ENCODE measurements at places on chromosomes 12 and 14.

DNA sequence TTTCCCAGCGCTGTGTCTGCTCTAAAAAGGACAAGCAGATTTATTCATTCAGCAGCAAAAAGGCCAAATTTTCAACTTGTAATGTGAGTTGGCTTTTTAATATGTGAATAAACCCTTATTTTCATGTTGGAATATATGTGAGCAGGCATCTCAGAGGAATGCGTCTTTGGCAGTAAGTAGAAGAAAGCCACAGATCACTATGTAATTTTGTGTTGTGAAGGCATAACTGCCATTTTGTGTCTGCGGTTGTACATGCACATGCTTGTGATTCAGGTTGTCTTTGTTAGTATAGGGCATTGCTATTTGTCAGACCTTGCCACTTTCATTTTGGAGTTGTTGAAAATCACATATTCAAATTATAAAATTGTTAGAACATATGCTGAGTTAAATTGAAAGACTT, 398.8 kb upstream of the RGS6 start:
- no peak for DNase-seq

DNA sequence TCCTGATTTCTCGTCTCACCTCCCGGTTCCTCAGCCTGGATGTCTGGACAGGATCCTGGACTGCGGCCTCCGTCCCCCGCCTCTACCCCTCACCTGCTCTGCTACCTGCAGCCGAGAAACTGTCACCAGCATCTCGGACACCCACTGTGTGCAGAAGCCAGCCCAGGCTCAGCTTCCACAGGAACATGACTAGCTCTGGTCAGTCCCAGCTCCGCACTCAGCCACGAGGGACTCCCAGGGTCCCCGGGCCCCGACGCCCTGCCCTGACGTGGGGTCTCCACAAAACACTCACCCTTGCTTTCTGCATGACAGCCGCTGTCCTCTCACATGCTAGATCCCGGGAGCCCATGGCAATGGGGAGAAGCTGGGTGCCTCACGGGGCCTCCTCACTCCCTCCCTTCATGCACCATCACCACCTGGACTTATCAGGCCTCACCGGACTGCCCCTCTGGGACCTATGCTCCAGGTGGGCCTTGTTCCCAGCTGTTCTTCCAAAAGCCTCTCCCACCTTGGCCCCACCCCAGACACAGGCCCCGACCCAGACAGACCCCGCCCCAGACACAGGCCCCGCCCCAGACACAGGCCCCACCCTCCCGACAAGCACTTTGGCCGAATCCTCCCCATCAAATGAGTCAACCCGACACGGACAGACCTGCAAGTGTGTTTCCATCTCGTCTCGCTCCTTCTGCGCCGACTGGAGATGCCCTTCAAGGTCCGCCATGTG, 26.9 kb upstream of the ANKLE2 start:
- no peak for DNase-seq

GRCh38 chr14:22375321-22375930, 213.6 kb downstream of the DAD1 start:
- DNase-seq, result no peak

- no peak for DNase-seq
These were observed 287.7 kb downstream of the BTG1 start for GRCh38 chr12:91857813-91858542.

GRCh38 chr14:66254038-66254437, 232.1 kb upstream of the CCDC196 start:
- DNase-seq, result no peak

DNA sequence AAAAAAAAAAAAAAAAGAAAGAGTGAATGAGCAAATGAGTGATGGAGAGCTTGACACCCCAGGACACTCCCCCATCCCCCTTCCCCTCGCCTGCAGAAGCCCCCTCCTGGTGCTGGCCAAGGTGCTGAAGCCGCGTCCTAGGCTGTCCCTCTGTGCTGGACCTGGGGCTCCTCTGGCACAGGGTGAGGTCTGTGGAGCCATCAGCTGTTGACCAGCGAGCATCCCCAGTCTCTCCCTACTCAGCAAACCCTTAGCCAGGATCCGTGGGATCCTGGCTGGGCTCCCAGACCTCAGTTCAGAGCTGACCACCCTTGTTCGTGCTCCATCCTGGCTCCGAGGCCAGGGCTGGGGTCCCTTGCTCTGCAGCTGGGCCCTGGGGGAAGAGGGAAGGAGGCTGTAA, 5.4 kb upstream of the KIF26A start:
- DNase-seq, result no peak

DNA sequence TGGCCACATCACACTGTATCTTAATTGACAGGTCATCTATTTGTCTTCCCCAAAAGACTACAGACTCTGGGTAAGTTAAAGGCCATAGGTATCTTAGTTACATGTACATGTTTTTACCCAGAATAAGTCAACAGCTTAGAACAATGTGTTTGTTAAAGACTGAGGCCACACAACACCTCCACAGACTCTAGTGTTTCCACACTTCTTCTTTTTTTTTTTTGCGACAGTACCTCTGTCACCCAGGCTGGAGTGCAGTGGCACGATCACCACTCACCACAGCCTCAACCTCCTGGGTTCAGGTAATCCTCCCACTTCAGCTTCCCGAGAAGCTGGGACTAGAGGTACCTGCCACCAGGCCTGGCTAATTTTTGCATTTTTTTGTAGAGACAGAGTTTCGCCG, 1.3 kb downstream of the GPN3 start:
- DNase-seq, result no peak

GRCh38 chr12:52629281-52630007, 11.1 kb upstream of the KRT73 start:
- no peak for DNase-seq

DNA sequence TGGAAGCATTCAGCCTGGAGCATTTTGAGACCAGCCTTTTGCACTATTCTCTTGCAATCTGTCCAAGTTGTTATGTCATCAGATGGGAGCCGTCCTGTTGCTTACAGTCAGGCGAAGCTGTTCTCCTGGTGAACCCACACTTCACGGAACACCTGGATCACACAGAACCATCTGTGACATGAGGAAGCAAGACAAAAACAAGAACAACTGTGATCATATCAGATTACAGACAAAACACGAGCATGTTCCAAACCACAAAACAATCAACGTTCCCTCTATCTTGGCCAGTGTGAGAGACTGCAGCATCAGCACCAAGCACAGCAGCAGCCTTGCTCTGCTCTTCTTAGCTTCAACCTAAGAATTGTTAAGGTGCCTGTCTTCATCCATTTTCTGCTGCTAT, 180.5 kb upstream of the SFSWAP start:
- DNase-seq, result no peak

DNA sequence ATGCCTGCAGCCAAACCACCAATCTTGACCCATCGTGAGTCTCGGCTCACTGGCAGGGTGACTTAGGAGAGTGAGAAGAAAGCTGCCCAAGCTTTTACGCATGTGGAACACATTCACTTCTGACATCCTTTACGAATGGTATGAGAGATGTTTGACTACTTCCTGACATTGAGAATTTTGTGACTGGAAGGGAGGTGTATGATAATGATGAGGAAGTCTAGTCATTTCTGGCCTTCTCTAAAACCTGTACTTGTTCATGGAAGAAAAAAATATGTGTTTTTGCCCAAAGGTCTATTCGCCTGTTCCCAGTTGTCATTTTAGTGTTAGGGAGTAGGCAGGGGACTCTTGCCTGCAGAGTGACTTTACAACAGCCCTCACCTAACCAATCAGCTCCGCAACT, 227.2 kb upstream of the ATP2B1 start:
- no peak for DNase-seq

GRCh38 chr12:2386566-2386965, 333.8 kb downstream of the CACNA1C start:
- no peak for DNase-seq

- no peak for DNase-seq
These were observed 212.2 kb upstream of the NPAS3 start for GRCh38 chr14:32726516-32726915.

GRCh38 chr12:53504004-53504920, 3.0 kb downstream of the NPFF start:
- DNase-seq, result no peak

DNA sequence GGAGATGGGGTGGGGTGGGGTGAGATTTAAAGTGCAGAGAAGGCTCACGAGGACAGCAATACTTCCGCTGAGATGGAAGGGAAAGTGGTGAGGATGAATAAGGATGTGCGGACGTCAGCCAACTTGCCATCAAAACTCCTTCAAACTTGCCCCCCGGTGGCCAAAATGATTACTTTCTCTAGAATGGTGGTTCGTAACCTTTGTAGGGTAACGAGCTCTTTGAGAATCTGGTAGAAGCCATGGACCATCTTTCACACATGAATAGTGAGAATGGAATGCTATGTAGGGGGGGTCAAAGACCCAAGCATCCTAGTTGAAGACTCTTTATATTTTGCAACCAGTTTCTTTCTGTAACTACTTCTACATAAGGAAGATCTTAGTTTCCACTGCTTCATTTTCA, 245.9 kb upstream of the DDHD1 start:
- no peak for DNase-seq

DNA sequence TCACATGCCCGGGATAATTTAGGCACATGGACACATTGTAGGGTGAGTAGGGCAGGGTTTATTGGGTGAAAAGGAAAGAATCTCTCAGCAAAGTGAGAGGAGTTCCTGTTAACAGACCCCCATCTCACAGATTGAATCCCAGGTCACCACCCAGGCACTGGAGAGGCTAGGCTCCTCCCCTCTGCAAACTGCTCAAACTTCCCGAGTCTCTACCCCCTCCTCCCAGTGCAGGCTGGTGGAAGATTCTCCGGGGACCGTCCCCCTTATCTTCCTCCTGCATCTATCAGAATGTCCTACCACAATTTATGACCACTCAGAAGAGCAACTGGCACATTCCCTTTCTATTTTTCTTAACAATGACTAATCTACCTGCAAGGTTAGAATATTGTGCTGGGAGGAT, 126.0 kb downstream of the NTF3 start:
- DNase-seq, result no peak

- no peak for DNase-seq
These were observed 175.0 kb downstream of the CRADD start for GRCh38 chr12:93852173-93852591.
